Left kidney (tissue), 8 donors: ENCODE measurements at places on chromosomes 1 and 21. TPM values are rescaled to one million over a fixed set of nuclear protein-coding genes. Genes with fewer than 3 reads are reported as not detected.

- DNase-seq, result no peak
These were observed 5.8 kb upstream of the PAQR6 start for GRCh38 chr1:156253634-156254033.

GRCh38 chr1:235831148-235831547 is 35.6 kb downstream of the LYST start:
- DNase-seq, result no peak

The TFF3 gene
- polyA plus RNA-seq, result 3.0 TPM

The ACOT11 gene
- 13.6 TPM for polyA plus RNA-seq

GRCh38 chr1:54567961-54568360 is 19.9 kb downstream of the ACOT11 start:
- no peak for DNase-seq

The HES3 gene
- not detected for polyA plus RNA-seq

The CELF3 gene
- polyA plus RNA-seq, result 0.33 TPM

GRCh38 chr21:26846036-26846931 is 1.1 kb upstream of the ADAMTS1 start:
- peak; percentile 82 for DNase-seq

- no peak for DNase-seq
These were observed 1.1 kb downstream of the KRTAP10-12 start for GRCh38 chr21:44697811-44698734.

GRCh38 chr1:58108783-58109182 is 437.7 kb downstream of the OMA1 start:
- no peak for DNase-seq

- no peak for DNase-seq
These were observed 1329.5 kb upstream of the B3GALT2 start for GRCh38 chr1:194515916-194516315.

DNA sequence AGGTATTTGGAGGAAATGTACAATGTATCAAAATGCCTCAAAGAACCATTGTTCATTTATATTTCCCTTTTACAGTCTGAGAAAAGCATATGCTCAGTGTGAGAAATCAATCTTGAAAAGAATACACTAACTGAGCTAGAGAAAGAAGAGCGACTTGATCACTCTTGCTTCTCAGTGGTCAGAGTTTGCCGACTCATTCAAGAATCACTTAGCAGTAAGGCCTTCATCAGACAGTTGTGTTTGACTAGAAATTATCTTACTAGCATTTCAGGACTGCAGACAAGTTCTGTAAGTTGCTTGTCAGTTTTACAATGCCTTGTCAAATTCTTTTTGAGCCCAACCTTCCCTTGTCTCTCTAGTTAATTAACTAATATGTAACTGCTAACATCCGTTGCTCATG is 12.9 kb downstream of the RGS18 start:
- DNase-seq, result no peak

GRCh38 chr1:11335417-11336056 is 62.5 kb downstream of the UBIAD1 start:
- no peak for DNase-seq

DNA sequence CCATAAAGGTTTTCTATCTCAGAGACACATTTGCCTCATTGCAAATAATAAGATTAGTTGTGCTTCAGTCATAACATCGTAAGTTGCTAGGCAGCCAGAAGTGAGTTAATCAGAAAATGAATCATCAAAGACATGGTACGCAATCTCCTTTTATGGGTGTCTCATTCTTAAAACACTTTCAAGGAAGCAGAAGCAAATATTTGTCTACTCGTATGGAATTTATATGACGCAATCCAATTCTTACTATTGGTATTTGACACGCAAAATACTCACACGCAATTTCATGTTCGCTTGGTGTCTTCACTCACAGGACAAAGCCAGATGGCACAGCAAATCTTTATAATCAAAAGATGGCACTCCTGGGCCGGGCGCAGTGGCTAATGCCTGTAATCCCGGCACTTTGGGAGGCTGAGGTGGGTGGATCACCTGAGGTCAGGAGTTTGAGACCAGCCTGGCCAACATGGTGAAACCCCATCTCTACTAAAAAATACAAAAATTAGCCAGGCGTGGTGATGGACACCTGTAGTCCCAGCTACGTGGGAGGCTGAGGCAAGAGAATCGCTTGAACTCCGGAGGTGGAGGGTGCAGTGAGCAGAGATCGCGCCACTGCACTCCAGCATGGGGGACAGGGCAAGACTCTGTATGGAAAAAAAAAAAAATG is 56.4 kb downstream of the HLCS start:
- DNase-seq, result no peak

The KCNN3 gene
- polyA plus RNA-seq, result 2.3 TPM

The AMY1B gene
- not detected for polyA plus RNA-seq

DNA sequence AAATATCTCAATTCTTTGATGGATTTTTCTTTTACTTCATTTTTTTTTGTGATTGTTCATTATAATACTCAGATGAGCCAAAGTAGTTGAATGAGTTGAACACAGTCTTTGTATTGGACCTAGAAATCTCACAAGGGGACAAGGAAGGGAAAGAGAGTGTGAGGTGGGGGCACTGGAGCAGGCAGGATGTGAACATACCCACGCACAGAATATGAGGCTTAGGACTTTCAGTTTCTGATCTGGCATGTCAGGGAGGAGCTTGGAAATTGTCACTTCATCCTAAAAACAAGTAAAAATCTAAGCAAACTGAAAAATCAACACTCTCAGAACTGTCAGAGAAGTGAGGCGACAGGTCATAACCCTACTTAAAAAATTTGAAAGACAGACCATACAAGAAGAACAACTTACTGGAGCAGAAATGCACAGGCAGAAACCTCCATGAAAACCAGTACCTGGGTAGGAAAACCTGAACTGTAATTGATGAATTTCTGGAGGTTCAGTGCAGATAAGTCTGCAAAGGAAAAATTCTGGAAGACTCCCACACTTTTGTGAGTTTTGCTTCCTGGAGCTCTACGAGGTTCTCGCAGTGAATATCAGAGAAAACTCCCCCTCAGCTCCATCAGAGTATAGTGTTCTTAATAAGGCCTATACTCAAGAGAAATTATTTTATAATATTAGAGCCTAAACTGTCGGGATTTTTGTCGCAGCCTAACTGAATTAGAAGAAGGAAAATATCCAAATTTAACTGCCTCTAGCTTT is 3.6 kb upstream of the PTGS2 start:
- no peak for DNase-seq

The MROH9 gene
- polyA plus RNA-seq, result not detected

DNA sequence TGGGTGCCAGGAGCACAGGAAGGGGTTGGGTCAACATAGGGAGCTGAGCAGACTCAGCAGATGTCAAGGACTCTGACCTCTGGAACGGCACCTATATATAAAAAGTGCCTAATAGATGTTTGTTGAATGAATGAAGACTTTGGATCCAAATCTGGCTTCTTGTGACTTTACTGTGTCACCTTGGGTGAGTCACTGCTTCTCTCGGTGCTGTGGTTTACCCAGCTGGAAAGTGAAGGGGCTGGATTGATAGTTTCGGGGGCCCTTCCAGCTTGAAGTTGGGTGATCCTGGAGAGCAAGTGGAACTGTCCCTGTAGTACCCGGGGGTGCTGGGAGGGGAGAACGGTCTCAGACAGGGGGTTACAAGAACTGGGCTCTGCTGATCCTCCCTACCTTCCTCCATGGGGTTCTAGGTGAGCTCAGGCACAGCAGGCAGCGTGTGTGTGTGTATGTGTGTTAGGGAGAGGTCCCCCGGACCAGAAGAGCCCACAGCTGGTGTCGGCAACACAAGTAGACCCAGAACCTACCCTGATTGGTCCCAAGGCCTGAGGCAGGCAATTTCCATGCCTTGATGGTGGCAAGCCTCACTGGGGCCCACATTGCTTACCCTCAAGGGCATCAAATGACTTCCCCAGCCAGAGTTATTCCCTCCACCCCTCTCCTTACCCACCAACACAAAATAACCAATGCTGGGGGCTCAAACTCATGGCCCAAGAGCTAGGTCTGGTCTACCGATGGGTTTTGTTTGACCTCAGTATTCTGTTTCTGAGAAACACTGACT is 5.5 kb upstream of the PADI1 start:
- no peak for DNase-seq

GRCh38 chr1:41240781-41241353 is 1.2 kb downstream of the SCMH1 start:
- DNase-seq, result peak; percentile 36

DNA sequence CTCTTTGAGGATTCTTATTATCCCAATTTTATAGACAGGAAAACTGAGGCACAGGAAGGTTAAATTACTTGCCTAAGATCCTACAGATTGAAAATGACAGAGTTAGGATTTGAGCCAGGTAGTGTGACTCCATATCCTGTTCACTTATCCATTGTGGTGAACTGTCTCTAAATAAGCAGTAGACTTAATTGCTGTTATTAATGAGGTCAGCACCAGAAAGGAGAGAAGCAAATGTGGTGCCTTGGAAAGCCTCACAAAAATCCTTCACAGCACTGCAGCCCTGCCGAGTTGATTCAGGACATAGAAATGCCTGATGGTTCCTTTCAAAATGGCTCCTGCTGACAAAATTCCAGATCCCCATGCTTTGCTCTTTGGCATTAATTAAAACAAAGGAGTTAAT is 193.3 kb upstream of the BEND5 start:
- DNase-seq, result no peak

DNA sequence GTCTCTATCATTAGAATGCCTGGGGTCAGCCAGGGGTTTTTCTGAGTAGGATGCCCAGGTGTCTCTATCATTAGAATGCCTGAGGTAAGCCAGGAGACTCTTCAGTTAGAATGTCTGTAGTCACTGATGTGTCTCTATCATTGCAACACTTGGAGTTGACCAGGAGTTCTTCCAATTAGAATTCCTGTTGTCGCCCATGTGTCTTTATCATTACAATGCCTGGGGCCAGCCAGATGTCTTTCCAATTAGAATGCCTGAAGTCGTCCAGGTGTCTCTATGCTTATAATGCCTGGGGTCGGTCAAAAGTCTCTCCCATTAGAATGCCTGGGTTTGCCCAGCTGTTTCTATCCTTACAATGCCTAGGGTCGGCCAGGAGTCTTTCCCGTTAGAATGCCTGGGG is 55.8 kb downstream of the RNF187 start:
- DNase-seq, result no peak

- DNase-seq, result no peak
These were observed 73.7 kb upstream of the NRIP1 start for GRCh38 chr21:15138490-15138889.

DNA sequence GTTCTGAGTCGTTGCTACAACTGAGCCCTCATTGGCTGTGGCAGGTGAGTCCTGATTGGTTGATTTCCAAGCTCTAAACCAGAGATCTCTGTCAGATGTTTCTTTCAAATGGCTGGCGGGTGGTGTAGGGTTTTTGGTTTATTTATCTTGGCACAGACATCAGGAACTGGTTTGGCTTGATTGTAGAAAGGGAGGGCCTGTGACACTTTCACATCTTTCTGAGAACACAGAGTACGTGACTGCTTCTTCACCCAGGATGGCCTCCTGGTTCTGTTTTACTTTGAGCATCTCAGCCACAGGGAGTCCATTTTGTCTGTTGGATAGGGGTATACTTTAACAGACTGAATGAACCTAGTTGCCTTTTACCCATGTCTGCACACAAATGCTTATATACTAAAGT is 89.4 kb upstream of the GPR52 start:
- DNase-seq, result no peak

DNA sequence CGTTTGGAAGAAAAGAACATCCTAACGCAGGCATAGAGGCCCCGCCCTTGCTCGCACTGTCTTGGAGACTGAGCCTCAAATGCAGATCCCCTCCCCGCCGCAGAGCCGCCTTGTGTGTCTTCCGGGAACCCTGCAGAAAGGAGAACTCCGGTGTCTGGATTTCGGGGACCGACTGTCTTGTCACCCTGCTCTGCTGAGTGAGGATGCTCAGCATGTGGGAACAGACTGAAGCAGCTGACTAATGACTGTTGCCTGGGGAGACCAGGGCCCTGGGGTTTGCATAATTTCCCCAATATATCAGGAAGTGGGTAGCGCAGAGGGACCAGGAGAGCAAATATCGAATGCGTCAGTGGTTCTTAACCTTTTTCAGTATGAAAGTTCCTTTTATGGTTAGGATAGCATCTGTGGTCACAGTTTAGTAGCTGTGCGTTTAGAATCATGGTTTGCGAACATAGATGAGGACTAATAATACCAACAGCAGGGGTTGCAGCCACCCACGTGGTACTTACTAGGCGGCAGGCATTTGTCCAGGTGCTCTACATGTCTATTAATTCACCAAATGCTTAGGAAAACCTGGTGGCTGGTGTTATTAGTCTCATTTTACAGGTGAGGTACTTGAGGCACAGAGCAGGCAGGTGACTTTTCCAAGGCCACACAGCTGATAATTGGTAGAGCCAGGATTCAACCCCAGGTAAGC is 14.3 kb downstream of the GPR137B start:
- DNase-seq, result no peak

- no peak for DNase-seq
These were observed 35.2 kb downstream of the ZNF670 start for GRCh38 chr1:247043406-247043805.

The TAF5L gene
- polyA plus RNA-seq, result 20.4 TPM
